ENCODE measurements at places on chromosomes 3 and 15. TPM values are rescaled to one million over a fixed set of nuclear protein-coding genes. Genes with fewer than 3 reads are reported as not detected.

ROPN1 gene
- total RNA-seq, result not detected

BUB1B gene
- total RNA-seq, result 1.4 TPM

SRPRB gene
- 58.8 TPM for total RNA-seq

PCNP gene
- 139 TPM for total RNA-seq

FAM98B gene
- 15.0 TPM for total RNA-seq

CISH gene
- 6.2 TPM for total RNA-seq

CPEB1 gene
- 4.8 TPM for total RNA-seq

GLDN gene
- total RNA-seq, result 20.7 TPM

FBXW12 gene
- not detected for total RNA-seq

- no peak for DNase-seq
Observed at GRCh38 chr15:22845289-22845900, 6.9 kb downstream of the NIPA2 start.

DNA sequence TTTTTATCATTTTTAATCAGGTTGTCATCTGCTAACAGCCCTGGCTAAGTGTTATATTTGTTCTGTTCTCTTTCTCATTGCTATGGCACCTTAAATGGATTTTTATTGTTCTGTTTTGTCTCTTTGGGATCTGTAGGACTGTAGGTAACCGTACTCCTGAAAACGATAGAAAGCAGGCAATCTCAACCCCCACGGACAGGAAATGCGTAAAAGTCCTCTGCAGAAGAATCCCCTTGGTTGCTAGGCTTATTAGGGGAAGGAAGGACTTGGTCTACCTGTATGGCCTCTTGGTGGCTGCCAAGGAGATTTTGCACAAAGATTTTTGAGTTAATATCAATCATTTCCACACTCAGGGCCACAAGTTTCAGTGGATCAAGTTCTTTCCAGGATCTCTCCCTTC, 571.9 kb upstream of the ZNF385D start:
- no peak for DNase-seq

- no peak for DNase-seq
Observed at GRCh38 chr3:71554649-71555048, 28.9 kb downstream of the FOXP1 start.

GRCh38 chr15:99098426-99098825, 6.5 kb upstream of the SYNM start:
- no peak for DNase-seq

DNA sequence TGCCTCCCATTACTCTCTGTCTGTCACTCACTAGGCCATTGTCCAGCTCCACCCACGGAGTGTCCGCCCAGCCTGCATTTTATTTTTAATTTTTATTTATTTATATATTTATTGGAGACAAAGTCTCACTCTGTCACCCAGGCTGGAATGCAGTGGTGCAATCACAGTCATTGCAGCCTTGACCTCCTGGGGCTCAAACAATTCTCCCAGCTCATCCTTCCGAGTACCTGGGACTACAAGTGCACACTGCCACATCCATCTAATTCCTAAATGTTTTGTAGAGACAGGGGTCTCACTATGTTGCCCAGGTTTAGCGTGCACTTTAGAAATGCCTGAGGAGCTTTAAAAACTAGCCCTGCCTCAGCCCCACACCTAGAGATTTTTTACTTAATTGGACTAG, 141.5 kb downstream of the LIPC start:
- no peak for DNase-seq

- no peak for DNase-seq
Observed at GRCh38 chr3:66602237-66602636, 101.4 kb upstream of the LRIG1 start.

DNA sequence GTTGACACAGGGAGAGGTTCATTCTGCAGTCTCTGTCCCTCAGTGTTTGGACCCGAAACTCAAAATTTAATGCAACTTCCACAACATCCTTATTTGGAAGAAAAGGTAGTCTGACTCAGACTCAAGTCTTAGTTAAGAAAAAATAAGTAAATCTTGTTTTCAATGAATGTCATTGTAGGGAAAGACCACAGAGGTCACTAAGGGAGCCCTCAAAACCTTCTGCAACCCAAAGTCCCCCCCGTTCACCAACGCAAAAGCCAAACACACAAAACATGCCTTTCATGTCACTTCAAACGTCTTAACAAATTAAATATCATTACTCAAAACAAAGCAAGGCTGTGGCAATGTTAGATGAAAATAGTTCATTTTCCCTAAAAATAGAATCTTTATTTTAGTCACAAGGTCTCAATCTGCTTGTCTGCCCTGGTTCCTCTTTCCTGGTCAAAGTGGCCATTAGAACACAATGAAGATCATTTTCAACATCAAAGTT, 20.9 kb upstream of the SSUH2 start:
- DNase-seq, result no peak

DNA sequence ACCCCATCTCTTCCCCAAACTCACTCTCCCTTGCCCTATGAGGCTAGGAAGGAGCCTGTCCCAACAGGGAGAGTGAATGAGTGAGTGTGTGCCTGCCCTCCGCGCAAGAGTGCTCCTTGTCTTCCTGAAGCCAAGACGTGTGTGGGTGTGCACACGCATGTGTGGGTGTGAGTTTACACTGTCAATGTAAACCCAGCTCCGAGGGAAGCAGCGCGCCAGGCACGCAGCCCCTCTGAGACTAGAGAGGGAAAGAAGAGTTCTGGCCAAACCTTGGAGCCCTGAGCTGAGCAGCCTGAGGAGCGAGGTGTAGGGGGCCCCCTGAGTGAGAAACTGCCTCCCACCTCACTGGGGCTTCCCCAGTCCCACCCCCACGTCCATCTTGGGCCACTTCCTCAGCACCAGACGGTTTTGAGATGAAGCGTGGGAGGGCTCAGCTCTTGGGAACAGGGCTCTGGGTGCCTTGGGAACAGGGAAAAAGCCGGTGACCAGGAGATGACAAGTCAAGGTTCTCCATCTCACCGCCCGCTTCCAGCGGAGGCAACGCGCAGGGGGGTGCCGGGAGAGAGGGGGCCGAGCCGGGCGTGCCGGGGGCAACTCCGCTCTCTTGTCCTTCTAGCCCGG, 5.1 kb downstream of the MECOM start:
- DNase-seq, result no peak

- DNase-seq, result no peak
Observed at GRCh38 chr3:86995537-86995936, 4.6 kb upstream of the VGLL3 start.
